Pulmonary artery endothelial cell (primary cell): ENCODE measurements at places on chromosomes 12 and 14. TPM values are rescaled to one million over a fixed set of nuclear protein-coding genes. Genes with fewer than 3 reads are reported as not detected.

Gene TBK1
- total RNA-seq, result 31.6 and 39.9 TPM in 2 replicates

Gene PRR4
- 0.21 and 0.46 TPM in 2 replicates for total RNA-seq

Gene EPYC
- not detected in 2 replicates for total RNA-seq

Gene PZP
- total RNA-seq, result 0.14 and 0.40 TPM in 2 replicates

Gene NCAPD2
- 48.6 and 95.9 TPM in 2 replicates for total RNA-seq

Gene TAS2R14
- total RNA-seq, result 0.92 and 1.4 TPM in 2 replicates

DNA sequence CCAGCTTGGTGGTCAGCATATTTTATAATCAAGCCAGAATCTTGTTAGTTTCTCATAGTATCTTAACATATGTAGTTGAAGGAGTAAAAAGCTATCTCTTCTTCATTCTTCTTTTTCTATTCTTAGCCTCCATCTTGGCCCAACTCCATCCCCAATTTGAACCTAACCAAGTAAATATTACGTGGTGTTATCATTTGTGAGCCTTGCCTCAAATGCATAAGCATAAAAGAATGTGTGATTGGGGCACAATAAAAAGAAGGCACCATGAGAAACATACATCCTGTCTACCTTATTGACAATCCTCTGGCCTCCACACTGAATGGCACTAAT lies 181.4 kb upstream of the BMP4 start:
- no peak for DNase-seq

DNA sequence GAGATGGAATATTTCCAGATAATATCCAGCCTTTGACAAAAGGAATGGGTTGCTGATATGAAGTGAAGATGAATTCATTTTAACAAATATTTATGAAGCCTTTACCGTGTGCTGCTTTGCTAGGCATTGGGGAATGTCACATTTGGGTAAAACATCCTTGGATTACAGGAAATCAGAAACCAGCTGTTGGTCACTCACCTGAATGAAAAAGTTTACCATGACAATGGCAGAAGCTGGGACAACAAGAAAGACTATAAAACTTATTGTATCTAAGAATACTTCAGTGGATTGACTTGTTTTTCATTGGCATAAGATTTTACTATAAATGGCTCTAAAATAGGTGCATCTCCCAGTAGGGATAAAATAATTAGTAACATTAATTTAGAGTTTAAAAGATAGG lies 19.7 kb downstream of the PPP4R4 start:
- DNase-seq, result no peak

GRCh38 chr14:64324895-64325294 lies 30.7 kb upstream of the ESR2 start:
- DNase-seq, result no peak
